Stimulated activated CD8-positive, alpha-beta memory T cell treated with anti-CD3 and anti-CD28 coated beads, Interleukin-4, amount 100 ng/mL, for 24 hours (primary cell): ENCODE measurements at places on chromosomes 2 and 18.

DNA sequence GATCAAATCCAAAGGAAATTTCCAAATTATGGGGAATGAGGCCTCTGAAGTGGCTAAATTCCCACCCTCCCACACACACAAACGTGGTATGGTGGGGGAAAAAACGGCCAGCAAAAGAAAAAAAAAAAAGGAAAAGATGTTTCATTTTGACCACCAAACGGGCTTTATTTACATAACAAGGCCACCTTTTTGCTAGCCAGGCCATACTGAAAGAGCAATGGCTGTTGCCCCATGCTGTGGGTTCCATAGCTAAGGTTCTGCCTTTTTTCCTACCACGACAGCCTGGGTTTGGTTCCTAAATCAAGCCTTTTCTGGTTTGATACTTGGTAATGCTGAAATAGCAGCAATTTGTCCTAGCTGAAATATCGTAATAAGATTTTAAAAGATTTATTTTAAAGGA is 14.0 kb upstream of the IL1B start:
- DNase-seq: no peak

- DNase-seq: no peak
Observed at GRCh38 chr2:204049635-204050034, 113.1 kb downstream of the ICOS start.

DNA sequence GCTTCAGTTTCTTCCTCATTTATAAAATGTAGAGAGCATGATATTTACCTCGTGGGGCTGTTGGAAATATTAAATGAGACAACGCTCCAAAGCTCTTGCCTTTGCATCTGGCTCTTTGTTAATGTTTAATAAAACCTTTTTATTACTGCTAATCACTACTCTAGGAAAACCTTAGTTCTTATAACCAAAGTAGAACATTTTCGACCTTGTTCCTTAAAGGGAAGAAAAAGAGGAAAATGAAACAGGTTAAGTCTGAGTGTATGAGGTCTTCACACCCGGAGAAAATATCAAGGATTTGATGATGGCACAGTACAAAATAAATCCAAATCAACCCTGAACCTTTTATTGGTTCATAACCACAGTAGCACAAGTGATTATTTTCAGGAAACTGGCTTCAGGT is 86.6 kb upstream of the BCL2L11 start:
- no peak for DNase-seq

DNA sequence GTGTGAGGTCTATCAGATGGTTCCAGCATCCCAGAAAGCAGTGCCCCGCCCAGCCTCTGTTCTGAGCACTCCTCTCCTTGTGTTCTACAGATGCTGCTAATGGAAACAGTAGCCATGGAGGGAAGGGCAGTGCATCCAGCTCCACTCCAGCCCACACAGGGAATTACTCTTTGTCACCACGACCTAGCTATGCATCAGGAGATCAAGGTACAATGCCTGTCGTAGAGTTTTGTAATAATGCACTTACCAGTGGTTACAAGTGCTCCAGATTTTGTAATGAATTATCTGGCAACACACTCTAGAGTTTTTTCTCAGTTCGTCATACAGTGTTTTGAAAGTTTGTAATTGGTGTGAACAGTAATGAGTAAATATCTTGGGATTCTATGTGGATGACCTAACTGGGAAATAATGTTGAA is 161.1 kb downstream of the ESCO1 start:
- no peak for DNase-seq
